ENCODE measurements at places on chromosomes 7 and 10.

DNA sequence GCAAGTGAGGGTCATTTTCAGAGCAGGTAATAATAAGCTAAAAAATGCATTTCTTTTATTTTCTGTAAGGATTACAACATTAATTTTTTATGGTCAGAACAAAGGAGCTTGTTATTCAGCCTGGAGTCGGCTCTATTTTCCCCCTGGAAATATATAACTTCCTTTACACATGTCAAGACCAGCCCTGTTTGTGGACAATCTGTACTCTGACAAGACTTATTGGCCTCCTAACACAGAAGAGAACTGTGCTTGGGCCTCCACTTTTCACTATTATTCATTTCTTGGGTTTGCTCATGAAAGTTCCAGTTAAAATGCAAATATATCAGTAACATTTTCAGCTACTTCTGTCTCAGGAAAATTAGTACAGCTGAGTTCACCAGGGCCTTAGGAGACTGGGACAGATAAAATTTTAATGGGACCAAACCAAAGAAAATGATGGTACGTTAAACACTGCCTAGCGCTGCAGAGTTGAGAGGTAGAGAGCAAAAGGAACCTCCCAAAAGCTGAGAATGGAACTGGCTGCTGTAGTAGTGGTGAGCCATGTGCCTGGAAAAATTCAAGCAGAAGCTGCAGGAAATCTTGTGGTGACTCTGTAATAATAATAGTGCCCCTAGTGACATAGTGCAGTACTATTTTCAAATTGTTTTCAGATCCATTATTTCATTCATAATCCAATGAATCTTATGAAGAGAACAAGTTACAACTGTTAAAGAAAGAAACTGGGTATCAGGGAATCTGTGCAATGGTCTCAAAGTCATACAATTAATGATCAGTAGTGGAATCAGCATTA is 227.2 kb upstream of the KIAA1217 start:
- no peak for DNase-seq

GRCh38 chr7:83794829-83795228 is 145.9 kb upstream of the SEMA3E start:
- DNase-seq, result no peak

DNA sequence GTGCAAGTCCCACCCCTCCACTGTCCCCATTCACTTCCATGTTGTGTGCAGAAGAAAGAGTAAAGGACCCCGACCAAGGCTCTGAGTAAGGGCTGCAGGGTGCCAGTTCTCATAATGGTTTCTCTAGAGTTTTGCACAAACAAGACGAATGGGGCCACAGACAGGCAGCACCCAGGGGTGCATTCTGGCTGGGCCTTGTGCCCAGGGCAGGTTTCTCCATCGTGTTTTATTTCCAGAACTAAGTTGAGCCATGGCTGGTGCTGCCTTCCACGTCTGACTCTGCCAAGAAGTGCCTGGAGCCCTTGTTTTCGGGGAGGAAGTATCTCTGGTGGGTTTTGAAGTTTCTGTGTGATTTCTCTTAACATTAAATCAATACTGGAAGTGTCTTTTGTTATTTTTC is 95.0 kb upstream of the SDK1 start:
- DNase-seq, result no peak

DNA sequence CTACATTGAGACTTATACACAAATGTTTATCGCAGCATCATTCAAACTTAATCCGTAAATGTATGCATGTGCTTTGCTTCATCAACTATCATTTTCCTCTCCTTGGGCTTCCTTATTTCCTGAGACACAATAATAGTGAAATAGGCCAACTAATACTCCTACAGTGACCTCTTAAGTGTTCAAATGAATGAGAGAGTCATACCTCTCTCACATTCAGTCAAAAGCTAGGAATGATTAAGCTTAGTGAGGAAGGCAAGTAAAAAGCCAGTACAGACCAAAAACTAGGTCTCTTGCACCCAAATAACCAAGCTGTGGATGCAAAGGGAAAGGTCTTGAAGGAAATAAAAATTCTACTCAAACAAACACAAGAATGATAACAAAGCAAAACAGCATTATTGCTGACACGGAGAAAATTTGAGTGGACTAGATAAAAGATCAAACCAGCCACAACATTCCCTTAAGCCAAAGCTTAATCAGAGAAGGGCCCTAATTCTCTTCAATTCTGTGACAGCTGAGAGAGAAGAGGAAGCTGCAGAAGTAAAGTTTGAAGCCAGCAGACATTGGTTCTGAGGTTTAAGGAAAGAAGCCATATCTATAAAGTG is 72.3 kb downstream of the GLCCI1 start:
- DNase-seq, result no peak

DNA sequence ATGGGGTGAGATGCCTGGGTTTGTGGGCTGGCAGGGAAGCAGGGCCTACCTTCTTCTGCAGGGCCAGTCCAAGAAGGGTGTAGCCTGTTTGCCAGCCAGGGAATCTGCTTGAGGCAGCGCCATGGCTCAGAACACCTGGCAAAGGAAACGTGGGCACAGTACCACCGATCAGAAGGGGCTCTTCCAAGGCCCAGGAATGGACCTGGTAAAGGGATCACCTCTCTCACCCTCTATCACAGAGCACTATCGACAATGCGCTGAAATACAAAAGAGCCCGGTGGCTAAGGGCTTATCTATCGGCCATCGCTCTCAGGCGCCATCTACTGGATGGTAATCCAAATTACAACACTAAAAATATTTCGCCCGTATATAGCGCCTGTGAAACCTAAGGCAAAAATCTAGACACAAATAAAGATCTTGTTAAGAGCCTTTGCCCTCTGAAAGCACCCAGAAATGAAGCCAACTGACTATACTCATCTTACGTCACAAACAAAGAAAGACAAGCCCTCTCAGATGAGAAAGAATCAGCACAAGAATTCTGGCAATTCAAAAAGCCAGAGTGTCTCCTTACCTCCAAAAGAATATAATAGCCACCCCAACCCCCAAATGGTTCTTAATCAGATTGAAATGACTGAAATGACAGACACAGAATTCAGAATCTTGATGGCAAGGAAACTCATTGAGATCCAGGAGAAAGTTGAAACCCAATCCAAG is 217.8 kb upstream of the HPS1 start:
- peak; percentile 37 for DNase-seq

GRCh38 chr7:30785786-30786185 is 14.6 kb downstream of the MINDY4 start:
- no peak for DNase-seq

GRCh38 chr7:152419473-152420429 is 16.1 kb downstream of the KMT2C start:
- no peak for DNase-seq

DNA sequence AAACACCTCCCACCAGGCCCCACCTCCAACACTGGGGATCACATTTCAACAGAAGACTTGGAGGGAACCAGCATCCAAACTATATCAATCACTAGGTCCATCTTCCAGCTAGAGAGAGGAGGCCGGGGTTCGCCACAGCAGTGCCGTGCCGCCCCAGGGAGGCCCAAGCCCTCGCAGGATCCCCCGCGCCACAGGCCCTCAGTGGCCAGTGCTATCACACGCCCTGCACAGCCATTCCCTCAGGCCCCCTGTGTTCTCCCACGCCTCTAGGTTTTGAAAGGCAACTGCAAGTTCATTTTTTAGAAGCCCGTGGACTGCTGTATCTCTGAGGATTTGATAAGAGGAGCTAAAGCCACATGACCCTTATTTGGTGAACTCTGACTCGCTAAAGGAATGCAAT is 136.4 kb downstream of the OAT start:
- no peak for DNase-seq

DNA sequence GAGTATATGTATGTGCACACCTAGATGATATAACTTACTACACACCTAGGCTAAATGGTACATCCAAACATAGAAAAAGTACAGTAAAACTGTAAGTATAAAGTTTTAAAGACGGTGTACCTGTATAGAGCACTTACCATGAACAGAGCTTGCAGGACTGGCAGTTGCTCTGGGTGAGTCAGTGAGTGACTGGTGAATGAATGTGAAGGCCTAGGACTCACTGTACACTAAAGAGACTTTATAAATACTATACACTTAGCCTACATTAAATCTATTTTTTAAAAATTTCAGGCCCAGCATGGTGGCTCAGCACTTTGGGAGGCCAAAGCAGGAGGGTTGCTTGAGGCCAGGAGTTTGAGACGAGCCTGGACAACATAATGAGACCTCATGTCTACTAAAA is 195.3 kb downstream of the FZD1 start:
- DNase-seq, result no peak

DNA sequence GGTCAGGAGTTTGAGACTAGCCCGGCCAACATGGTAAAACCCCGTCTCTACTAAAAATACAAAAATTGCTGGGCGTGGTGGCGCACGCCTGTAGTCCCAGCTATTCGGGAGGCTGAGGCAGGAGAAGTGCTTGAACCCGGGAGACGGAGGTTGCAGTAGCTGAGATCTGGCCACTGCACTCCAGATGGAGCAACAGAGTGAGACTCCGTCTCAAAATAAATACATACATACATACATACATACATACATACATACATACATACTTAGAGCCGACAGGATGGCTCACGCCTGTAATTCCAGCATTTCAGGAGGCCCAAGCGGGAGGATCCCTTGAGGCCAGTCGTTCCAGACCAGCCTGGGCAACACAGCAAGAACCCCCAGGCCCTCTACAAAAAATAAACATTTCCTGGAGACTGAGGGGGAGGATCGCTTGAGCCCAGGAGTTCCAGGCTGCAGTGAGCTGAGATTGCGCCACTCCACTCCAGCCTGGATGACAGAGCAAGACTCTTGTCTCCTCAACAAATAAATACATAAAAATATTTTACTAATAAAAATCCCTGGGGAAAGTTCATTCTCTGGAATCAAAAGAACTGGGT is 90.9 kb upstream of the TNRC18 start:
- no peak for DNase-seq

- DNase-seq, result no peak
Observed at GRCh38 chr10:11093771-11094736, 76.4 kb downstream of the CELF2 start.

- DNase-seq, result no peak
Observed at GRCh38 chr7:40833191-40833887, 698.5 kb downstream of the SUGCT start.

DNA sequence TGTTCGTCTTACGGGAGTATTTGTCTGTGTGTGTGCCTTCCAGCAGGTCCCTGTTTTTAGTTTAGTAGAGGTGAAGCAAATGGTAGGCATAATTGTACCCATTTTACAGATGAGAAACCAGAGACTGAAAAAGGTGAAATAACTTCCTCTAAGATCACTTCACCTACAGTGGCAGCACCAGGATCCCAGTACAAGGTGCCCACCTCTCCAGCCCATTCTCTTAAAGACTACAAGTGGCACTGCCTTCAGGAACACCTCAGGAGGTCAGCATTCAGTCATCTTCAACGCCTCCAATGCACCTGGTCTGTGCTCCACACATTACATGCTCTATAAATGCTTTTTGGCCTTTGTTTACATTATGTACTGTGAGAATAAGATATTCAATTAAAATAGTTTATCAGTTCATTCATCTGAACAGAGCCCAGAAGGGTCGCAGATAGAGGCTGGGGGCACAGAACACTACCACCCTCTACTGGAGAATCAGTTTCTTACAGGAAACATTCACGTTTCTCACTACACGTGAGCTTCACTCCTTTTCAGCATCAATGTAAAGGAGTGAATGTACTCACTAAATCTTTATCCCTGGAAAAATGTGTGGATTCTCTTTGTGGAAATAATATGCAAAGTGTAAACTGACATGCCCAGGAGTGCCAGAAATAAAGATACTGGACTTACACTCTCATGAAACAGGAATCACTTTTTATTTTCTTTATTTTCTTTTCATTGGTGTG is 45.5 kb upstream of the ABLIM1 start:
- peak; percentile 7 for DNase-seq

DNA sequence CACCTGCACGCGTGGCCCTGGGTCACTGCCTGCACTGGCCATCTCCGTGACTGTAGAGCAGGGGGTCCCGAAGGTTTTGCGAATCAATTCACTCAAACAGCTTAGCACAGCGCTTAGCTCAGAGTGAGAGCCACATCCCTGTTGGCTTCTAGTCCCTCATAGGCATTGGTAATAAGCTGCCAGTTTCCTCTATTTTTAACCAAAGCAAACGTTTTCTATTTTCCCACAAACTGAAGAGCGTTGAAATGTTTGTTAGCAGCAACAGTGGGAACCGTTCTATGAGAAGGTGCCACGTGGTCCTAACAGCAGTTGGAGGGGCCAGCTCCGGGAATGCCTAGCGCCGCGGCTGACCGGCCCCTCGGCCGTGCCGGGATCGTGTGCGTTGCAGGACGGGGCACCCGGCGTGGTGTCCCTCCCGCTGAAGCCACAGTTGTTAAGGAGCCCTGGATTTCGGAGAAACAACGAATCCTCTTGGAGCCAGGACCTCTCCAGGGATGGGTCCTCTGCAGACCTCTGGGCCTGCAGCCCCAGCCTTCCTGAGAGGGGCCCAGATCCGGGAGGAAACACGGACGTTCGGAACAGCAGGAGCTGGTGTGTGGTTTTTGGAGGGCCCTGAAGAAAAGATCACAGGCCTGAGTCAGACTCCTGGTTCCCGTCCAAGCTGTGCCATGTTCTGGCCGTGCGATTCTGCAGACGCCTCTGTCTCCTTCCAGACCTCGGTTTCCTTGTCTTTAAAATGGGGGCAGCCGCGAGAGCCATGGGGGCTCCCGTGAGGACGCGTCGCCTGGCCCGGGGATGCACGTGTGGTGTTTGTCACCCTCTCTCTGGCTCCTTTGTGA is 40.3 kb downstream of the FAM20C start:
- DNase-seq, result no peak

GRCh38 chr10:52639652-52640051 is 132.9 kb downstream of the MBL2 start:
- DNase-seq, result no peak

- DNase-seq, result no peak
Observed at GRCh38 chr10:95214369-95214768, 20.3 kb downstream of the ACSM6 start.

DNA sequence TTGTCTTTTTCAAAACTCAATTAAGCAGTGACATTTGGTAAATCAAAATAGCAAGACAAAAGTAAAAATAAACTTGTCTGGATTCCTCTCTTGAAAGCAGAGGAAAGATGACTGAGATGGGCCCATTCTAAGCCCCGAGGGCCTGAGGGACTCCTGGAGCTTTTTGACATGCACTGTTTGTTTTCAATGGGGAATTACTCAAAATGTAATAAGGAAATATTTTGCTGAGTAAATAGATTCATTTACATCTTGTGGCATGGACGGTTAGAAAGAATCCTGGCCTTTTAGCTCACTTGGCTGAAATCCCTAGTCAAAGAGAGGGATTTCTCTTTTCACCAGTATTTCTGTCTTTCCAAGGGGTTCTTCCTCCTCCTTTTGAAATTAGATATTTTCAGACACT is 108.0 kb downstream of the MKX start:
- no peak for DNase-seq

DNA sequence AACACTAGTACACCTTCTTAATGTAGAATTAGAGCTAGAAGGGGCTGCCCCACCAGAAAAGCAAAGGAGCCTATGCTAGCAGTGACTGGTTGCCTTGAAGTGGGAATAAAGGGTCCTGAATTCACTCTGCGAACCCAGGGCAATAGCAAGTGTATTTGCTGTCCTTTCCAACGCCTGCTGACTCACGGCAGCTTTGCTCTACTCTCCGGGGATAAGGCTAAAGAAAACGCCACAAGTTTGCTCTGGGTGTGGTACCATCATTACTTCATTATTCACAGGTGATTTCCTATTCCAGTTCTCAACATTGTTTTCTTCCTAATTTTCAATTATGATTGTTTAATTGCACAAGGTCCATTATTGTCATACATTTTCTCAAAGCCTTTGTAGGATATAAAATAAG is 220.5 kb upstream of the AOAH start:
- DNase-seq, result no peak

GRCh38 chr7:2158331-2159175 is 74.2 kb downstream of the MAD1L1 start:
- DNase-seq, result no peak
